ENCODE measurements at places on chromosomes 3 and 15.
A peak's percentile ranks its signal among the peaks of the same experiment; 100 is the strongest.

DNA sequence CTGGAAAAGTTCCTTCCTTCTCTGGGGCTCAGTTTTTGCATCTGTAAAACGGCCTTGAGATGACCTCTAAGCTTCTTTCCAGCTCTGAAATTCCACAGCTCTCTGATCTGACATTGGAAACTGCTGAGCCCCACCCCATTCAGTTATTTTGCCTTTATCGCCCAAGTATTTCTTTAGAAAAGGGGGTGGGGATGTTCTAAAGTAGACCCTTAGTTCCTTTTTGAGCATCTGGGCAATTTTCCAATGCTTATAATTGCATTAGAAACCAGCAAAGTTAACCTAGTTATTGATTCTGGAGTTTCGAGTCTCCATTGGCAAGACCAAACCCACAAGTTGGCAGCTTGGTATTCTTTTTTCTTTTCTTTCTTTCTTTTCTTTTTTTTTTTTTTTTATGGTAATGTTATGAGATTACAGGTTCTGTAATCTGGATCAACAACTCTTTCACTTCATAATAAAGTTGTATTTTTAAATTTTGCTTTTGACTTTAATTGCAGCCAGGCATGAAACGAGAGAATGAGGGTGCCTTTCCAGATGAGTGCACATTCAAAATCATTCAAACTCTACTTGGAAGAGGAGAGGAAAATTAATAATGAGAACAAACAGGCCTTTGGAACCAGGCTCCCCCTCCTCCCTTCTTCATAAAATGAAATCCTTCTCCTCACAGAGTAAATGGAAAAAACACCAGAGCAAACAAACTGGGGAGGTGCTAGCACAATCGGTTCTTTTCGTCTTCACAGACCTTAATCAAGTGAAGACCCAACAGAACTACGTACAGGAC lies 76.8 kb upstream of the LRIG1 start:
- no peak for ATAC-seq

- ATAC-seq, result peak; percentile 62
Observed at GRCh38 chr3:192727032-192727847, at the start of gene FGF12. TSS of gene FGF12 (minus strand) at chr3:192727541.

DNA sequence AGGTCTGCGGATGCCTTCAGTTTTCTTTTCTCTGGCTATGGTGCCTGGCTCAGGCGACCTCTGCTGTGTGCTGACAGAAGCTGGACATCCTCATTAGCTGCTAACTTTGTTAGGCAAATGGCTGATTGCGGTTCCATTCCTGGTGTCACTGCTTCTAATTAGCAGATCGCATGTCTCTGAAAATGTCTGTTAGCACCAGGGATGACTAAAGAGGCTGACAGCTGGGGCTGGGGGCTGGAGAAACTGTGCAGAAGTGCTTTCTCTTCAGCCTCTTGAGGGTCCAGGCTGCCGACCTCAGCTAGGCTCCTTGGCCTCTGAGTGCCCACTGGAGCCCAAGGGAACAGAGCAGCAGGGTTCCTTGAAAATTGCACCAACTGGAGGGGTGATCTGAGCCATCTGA lies 39.3 kb downstream of the CHCHD6 start:
- ATAC-seq, result no peak

DNA sequence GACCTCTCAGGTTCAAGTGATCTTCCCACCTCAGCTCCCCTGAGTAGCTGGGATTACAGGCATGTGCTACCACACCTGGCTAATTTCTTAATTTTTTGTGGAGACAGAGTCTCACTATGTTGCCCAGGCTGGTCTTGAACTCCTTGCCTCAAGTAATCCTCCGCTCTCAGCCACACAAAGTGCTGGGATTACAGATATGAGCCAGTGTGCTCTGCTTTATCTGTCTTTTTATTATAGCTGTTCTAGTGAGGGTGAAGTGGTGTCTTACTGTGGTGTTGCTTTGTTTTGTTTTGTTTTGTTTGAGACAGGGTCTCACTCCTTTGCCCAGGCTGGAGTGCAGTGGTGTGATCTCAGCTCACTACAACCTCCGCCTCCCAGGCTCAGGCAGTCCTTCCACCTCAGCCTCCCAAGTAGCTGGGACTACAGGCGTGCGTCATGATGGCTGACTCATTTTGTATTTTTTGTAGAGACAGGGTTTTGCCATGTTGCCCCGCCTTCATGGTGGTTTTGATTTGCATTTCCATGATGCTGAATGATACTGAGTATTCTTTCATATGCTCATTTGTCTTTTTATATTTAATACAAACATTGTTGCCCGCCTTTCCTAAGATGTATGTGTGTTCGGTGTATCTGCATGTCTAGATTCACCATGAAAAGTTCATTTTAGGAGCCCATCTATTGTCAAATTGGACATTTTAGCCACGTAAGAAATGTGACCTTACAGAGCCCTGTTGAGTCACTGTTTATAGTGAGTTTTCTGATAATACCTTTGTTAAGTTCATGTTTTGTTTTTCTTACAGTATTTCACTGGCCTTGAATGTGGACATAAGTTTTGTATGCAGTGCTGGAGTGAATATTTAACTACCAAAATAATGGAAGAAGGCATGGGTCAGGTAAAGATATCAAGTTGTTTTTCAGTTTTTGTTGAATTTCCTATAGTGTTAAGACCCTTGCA lies 80.6 kb downstream of the ARIH1 start:
- no peak for ATAC-seq

DNA sequence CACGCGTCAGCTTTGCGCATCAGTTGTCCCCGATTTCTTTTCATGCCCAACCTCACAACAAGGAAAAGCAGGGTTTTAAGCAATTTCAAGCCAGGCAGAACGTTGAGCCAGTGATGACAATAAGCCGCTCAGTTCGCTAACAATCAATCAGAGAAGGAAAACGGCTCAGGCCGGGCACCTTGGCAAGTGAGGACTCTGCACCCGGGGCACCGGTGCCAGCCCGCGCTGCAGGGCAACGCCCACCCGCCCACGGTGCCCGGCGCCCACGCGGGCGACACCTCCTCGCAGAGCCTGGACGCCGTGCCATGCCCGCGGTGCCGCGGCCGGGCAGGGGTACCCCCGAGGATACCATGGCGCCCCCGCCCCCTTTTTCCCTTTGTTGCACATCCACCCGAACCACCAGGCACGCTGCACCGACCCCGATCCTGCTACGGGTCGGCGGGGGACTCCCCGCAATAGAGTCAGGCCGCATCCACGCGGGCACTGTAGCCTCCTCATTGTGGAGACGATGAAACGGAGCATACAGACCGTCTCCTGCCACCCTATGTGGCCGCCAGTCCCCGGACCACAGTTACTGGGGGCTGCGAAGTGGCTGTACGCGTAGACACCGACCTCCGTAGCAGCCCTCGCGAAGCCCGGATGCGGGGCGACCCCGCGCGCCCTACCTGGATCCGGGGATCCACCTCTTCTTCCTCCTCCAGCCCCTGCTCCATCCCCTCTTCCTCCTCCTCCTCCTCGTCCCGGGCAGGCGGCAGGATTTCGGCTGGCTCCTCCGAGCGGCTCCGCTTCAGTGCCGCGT lies 581 bp downstream of the SH3BP5 start:
- ATAC-seq, result peak; percentile 21

GRCh38 chr3:12999147-13000140 lies 73.8 kb downstream of the IQSEC1 start:
- peak; percentile 69 for ATAC-seq

DNA sequence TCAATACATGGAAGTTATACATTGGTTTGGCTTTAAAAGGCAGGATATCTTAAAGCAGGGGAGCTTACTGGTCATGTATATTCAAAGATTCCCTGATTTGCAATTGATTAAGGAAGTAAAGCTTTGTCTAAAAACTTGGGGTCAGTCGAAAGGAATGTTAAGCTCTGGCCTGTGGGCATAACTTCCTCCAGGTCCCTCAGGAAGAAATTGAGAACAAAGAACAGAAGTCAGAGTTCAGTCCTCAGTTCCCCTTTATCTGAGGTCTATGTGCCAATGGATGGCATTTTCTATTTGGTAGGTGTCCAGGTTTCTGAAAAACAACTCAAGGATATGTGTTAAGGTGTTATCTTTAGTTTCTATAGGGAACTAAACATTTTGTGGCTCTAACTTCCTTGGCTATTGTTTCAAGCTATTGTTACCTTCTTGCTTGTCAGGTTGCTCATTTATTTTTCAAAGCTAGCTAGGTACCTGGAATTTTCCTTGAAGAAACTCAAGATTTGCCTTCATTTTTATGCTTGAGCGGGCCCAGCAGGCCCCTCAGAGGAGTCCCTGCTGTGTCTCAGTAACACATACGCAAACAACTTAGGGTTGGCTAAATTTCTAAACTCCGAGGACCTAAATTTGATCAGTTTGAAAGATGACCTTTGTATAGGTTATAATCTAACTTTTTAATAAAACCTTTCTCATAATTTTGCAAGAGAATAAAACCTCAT lies 135.0 kb upstream of the UBE2E2 start:
- ATAC-seq, result no peak

- ATAC-seq, result no peak
Observed at GRCh38 chr3:20569310-20569709, 383.3 kb upstream of the SGO1 start.

- ATAC-seq, result no peak
Observed at GRCh38 chr3:30302027-30302426, 304.4 kb upstream of the TGFBR2 start.

- ATAC-seq, result no peak
Observed at GRCh38 chr3:186719945-186720739, 3.0 kb downstream of the KNG1 start.
